ENCODE measurements at places on chromosomes 6 and 20. TPM values are rescaled to one million over a fixed set of nuclear protein-coding genes. Genes with fewer than 3 reads are reported as not detected.

Gene BMP2
- 1.9 TPM for total RNA-seq

Gene TGM2
- 10.1 TPM for total RNA-seq

Gene AVP
- total RNA-seq: 0.18 TPM

Gene CTCFL
- 0.04 TPM for total RNA-seq

Gene SLC22A1
- total RNA-seq: 1.2 TPM

Gene APOBEC2
- total RNA-seq: 509 TPM

Gene RIPPLY2
- not detected for total RNA-seq

Gene LY6G5C
- 0.80 TPM for total RNA-seq

Gene SNX21
- 29.5 TPM for total RNA-seq

Gene MCUR1
- 16.1 TPM for total RNA-seq

Gene THBS2
- total RNA-seq: 119 TPM
